ENCODE measurements at places on chromosomes 13 and 19.

DNA sequence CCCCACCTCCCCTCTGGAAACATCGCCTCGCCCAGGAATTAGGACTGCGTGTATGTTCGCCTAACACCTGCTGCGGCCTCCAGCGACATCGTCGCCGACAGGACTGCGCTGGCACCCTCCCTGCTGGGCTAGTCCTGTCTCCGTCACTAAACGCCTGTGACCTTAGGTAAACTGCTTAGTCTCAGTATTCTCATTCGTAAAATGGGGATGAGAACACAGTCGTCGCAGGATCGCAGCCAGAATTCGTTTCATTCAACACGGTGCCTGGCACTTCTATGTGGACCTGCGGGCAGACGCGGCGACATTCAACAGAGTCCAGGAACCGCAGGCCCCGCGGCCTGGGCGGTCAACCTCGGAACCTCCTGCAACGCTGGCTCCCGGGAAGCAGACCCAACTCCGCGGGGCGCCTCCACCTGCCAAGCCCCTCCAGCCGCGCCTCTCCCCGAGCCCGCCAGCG lies 485 bp downstream of the CRYL1 start:
- DNase-seq, result peak; percentile 6

- DNase-seq, result no peak
Observed at GRCh38 chr13:19158006-19158405, 23.6 kb downstream of the TUBA3C start.

DNA sequence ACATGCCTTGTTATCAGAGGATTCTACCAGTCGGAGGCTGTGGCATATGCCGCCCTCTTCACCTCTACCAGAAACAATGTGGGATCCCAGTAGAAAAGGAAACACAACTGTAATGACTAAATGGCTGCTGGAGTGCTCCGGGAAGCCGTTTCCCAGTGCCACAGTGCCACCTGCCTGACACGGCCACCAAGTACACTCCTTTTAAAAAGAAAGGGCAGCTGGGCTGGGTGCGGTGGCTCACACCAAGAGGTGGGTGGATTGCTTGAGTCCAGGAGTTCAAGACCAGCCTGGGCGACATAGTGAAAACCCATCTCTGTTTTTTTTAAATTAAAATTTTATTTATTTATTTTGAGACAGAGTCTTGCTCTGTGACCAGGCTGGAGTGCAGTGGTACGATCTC lies 67.3 kb downstream of the TRPM4 start:
- DNase-seq, result peak; percentile 80

- no peak for DNase-seq
Observed at GRCh38 chr19:7894612-7895309, 6.5 kb downstream of the LRRC8E start.

DNA sequence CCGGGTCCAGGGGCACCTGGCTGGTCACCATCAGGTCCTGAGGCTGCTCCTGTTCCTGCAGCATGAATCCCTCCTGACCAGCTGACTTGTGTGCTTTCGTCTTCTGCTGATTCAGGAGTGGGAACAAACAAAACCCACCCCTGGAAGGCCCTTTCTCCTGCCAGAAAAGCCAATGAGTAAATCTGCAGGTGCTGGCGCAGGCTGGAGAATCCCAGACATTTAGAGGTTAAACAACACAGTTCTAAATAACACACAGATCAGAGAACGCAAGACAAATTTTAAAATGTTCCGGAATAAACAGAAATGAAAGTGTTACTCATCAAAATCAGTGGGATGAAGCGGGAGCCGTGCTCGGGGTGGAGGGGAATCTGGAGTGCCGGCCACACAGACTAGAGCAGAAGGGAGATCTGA lies 60.6 kb upstream of the C13orf46 start:
- DNase-seq, result no peak

- DNase-seq, result no peak
Observed at GRCh38 chr13:46119883-46120614, 15.2 kb upstream of the CPB2 start.

GRCh38 chr19:29682236-29682895 lies 17.1 kb downstream of the PLEKHF1 start:
- DNase-seq, result no peak

GRCh38 chr13:92896842-92897241 lies 329.8 kb upstream of the GPC6 start:
- DNase-seq, result peak; percentile 40

GRCh38 chr13:92459306-92459705 lies 767.3 kb upstream of the GPC6 start:
- DNase-seq, result no peak

Measured in MM.1S (cell line).